ENCODE measurements at places on chromosomes 6 and 20. TPM values are rescaled to one million over a fixed set of nuclear protein-coding genes. Genes with fewer than 3 reads are reported as not detected.
A peak's percentile ranks its signal among the peaks of the same experiment; 100 is the strongest.

Gene LPA
- polyA plus RNA-seq: not detected

Gene PNPLA1
- 0.04 TPM for polyA plus RNA-seq

Gene TTK
- polyA plus RNA-seq: 0.14 TPM

Gene C6orf141
- polyA plus RNA-seq: 0.29 TPM

Gene ULBP2
- 0.59 TPM for polyA plus RNA-seq

Gene DEFB124
- polyA plus RNA-seq: not detected

DNA sequence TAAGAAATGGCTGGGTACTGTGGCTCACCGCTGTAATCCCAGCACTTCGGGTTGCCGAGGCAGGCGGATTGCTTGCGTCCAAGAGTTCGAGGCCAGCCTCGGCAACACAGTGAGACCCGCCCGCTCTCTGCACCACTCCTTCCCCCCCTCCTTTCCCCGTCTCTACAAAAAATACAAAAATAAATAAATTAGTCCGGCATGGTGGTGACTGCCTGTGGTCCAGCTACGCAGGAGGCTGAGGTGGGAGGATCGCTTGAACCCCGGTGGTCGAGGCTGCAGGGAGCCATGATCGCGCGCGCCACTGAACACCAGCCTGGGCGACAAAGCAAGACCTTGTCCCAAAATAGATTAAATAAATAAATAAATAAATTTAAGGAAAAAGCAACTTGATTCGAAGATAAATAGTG is 448 bp upstream of the RNF114 start:
- DNase-seq: no peak

GRCh38 chr6:132788658-132789395 is 9.6 kb downstream of the SLC18B1 start:
- DNase-seq: no peak

- DNase-seq: no peak
Observed at GRCh38 chr6:74269600-74269858, 573.5 kb downstream of the CD109 start.

- peak; percentile 37 for DNase-seq
Observed at GRCh38 chr20:44684047-44684967, 30.9 kb upstream of the CCN5 start.

GRCh38 chr6:43616725-43617472 is 12.2 kb downstream of the GTPBP2 start:
- DNase-seq: no peak

DNA sequence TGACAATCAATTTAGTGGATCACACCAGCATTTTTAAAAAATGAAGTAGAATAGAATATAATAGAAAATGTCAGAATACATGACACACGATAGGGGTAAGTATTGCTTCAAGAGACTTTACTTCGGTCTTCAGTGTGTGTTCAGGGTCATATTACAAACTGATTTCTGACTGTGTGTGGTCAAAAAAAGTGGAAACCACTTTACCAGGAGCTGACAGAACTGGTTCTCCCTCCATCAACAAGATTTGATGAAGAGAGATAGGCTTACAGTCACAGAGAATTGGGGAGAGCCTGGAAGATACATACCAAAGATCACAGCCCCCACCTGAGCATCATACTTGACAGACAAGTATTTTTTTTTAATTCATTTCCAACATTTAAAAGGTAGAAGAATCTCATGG is 21.7 kb downstream of the ARMC2 start:
- no peak for DNase-seq

DNA sequence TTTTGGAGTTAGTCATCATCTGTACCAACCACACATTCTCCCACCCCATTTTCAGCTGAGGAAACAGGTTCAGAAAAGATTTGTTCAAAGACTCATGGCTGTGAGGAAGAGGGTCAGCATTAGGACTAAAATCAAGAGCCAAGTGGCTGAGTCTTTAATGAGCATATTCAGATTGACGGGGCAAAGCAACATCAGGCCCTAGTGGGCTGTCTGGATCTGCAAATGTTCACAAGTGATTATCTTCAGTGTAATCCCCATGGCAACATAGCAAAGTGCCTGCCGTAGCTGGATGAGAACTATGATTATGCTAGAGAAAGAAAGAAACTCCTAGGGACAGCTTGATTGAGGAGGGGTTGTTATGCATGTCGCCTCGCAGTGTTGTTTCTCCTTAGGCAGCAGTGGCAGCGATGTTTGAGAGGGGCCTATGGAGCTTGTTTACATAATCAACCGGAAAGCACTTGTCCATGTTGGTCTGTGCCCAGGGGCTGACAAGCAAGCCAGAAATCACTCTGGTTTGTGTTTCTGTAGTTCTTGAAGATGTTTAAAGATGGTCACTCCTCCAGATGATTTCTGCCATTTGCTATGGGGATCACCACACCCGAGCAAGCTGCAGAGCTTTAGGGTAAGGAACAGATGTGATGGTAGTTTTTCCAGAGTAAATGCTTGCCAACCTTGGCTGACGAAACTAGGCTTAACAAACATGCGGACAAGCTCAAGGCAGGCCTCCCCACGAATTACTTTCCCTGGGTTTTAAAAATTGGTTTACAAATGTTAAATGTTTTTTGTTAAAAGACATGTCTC is 124.3 kb upstream of the MLIP start:
- DNase-seq: no peak

GRCh38 chr6:14743474-14744211 is 502.2 kb upstream of the JARID2 start:
- DNase-seq: peak; percentile 68

GRCh38 chr6:28135393-28135792 is 6.3 kb upstream of the ZKSCAN8 start:
- no peak for DNase-seq

GRCh38 chr6:14068133-14068532 is 49.4 kb upstream of the CD83 start:
- DNase-seq: no peak

GRCh38 chr6:132933090-132933489 is 118.7 kb downstream of the RPS12 start:
- DNase-seq: no peak
